GM12892 (cell line): ENCODE measurements at places on chromosomes 12 and 14.

GRCh38 chr12:105084251-105085250, at the start of gene ALDH1L2:
ALDH1L2 (minus strand) TSS chr12:105084458; CDS start chr12:105084436, 22 bp downstream.
- peak; percentile 32 for DNase-seq

GRCh38 chr12:54195737-54196347, 7.1 kb upstream of the SMUG1 start:
- DNase-seq = no peak

- no peak for DNase-seq
These were observed 1.5 kb downstream of the CORO1C start for GRCh38 chr12:108729612-108730364.

DNA sequence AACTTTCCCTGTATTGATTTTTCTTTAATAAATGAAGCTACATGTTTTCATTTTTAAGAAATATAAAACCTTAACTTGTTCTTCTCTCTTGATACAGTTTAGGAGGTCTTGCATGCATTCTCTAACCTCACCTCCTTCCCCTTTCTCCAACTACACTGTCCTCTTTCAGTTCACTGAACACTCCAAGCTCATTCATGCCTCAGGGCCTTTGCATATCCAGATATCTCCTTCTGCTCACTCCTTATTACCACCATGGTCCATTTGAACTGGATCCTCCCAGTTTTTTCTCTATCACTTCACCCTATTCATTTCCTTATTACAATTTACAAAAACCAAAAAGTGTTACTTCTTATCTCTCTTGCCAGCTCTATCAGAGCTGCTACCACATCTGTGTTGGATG, 242.9 kb upstream of the PLEKHG7 start:
- DNase-seq = no peak

- no peak for DNase-seq
These were observed 92.7 kb downstream of the PAH start for GRCh38 chr12:102824218-102824835.

- DNase-seq = no peak
These were observed 72.0 kb downstream of the LLPH start for GRCh38 chr12:66058554-66058953.

- no peak for DNase-seq
These were observed 230.1 kb upstream of the PLXNC1 start for GRCh38 chr12:93918262-93918661.

DNA sequence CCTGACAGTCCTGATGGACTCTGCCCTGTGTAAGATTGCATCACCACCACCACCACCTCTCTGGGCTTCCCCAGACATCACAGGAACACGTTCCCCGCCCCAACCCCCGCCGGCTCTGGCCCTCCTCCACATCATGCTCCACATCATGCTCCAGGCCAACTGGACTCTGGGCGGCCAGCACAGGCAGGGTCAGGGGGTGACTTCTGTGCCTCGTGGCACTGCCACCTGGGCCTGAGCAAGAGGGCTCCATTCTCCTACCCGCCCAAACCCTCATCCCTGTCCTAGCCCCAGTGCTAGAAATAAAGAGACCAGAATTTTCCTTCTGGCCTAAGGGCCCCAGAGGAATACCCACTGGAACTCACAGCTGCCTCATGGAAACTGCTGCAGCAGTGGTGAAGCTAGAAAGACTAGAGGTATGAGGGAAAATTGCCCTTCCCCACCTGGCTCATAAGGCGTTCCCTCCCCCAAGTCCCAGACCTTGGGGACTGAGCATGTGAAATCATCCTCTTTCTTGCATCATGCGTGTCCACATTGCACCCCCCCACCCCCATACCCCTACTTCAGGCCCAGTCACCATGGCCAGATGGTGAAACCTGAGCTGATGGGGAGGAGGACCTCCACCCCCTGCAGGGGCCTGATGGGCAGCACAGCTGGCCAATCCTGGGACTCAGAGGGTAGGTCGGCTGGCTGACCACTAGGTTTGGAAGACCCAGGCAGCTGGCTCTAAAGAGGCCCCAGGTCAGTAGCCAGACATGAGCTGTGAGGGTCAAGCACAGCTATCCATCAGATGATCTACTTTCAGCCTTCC, at the start of gene INHBE:
INHBE (plus strand) TSS at position 742 of the 808 bp plus-strand sequence. CDS start 230 bp downstream, outside the sequence.
- no peak for DNase-seq

- DNase-seq = no peak
These were observed 19.1 kb downstream of the SIX4 start for GRCh38 chr14:60705100-60705499.
